ENCODE measurements at places on chromosomes 12 and 14.

DNA sequence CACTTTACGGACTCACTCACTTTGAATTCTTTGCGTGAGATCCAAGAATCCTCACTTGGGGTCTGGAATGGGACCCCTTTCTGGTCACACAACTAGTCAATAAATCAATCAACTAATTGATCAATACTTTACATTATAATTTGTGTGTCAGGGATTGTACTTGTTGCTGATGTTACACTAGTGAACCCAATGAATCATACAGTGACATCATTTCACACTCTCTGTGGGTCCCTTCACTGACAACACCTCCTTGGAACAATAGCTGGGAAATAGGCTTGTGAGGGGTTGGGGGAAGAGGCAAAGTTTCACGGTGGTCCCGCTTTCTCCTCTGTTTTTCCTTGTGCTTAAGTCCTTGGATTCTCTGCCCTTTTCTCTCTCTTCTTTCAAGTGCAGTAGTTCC, 35.0 kb downstream of the TPH2 start:
- DNase-seq, result no peak

GRCh38 chr14:51039252-51039651, 55.7 kb downstream of the TRIM9 start:
- DNase-seq, result no peak

DNA sequence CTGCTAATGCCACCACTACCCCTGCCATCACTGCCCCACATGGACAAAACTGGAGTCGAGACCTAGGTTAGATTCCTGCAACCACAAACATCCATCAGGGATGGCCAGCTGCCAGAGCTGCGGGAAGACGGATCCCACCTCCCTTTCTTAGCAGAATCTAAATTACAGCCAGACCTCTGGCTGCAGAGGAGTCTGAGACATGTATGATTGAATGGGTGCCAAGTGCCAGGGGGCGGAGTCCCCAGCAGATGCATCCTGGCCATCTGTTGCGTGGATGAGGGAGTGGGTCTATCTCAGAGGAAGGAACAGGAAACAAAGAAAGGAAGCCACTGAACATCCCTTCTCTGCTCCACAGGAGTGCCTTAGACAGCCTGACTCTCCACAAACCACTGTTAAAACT, 7.1 kb upstream of the OAS2 start:
- peak; percentile 24 for DNase-seq

GRCh38 chr12:32211066-32211899, 104.6 kb downstream of the BICD1 start:
- no peak for DNase-seq

DNA sequence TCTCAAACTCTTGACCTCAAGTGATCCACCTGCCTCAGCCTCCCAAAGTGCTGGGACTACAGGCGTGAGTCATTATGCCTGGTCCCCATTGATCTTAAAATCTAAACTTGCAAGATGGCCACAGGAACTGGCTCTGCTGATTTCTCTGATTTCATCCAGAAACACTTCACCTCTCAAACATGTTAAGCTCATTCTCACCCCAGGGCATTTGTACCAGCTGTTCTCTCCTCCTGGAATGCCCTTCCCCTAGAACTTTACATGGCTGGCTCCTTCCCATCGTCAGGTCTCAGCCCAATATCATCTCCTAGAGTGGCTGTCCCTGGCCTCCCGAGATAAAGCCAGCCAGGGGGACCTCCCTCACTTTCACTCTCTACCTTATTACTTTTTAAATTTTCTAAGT, 5.3 kb upstream of the LRTM2 start:
- DNase-seq, result no peak

DNA sequence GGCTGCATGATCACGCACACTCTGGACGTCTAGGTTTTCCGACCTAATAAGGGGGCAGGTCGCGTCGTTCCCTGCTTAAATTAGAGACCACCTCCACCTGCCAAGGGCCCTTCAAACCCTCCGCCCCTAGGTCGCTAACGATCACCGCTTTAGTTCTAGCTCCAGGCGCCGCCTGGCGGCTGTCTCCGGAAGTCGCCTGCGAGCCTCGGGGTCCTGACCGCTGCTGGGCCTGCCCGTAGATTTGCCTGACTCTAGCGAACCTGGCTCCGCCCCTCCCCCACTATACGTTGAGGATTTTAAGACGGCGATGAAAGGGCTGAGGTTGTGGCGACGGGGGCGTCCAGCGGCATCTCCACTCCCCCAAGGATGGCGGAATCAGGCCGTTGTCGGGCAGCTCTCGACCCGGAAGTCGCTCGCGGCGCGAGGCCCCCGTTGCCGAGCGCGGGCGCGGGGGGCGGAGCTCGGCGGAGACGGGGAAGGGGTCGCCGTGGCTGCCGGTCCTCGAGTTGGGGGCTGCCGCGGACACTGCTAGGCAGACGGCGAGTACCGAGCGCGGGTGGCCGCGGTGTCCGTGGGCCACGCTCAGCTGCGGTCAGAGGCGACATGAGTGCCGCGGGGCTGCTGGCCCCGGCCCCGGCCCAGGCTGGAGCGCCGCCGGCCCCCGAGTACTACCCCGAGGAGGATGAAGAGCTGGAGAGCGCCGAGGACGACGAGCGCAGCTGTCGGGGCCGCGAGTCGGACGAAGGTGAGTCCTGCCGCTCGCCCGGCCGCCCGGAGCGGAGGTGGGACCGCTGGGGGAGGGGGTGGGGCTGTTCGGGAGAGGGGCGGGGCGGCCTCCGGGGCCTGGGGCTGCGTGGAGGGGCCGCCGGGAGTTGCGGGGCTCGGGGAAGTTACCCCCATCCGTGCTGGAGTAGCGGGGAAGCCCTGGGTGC, at the start of gene SUDS3:
SUDS3 (plus strand) TSS at position 467 of the 932 bp plus-strand sequence; CDS start at position 604, 137 bp downstream.
- peak; percentile 72 for DNase-seq

DNA sequence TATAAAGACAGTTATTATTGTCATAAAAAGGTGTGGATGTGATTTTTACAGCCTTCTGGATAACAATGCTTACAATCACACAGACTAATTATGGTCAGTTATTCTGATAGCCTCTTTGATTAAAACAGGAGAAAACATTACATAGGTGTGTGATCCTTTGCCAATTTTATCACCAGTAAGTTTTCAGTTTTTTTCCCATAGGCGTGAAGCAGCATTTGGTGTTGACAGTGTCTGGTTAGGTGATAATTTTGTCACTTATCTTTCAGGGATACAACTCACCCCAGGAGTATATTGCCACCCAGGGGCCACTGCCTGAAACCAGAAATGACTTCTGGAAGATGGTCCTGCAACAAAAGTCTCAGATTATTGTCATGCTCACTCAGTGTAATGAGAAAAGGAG, 208.8 kb downstream of the EPS8 start:
- no peak for DNase-seq

DNA sequence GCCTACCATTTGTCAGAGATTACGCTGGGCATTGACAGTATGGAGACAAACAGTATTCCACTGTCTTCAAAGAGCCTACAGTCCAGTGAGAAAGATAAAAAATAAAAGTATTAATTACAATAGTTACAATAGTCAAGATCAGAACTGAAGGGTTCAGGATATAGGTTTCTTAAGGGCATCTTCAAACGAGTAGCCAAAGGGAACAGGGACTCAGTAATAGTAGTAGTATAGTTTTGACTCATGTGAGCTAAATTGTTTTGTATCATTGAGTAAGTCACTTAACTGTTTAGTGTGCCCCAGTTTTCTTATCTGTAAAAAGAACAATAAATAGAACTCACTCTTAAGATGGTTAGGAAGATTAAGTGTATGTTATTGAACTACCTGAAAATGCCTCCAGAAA, 123.6 kb downstream of the METTL25 start:
- no peak for DNase-seq

DNA sequence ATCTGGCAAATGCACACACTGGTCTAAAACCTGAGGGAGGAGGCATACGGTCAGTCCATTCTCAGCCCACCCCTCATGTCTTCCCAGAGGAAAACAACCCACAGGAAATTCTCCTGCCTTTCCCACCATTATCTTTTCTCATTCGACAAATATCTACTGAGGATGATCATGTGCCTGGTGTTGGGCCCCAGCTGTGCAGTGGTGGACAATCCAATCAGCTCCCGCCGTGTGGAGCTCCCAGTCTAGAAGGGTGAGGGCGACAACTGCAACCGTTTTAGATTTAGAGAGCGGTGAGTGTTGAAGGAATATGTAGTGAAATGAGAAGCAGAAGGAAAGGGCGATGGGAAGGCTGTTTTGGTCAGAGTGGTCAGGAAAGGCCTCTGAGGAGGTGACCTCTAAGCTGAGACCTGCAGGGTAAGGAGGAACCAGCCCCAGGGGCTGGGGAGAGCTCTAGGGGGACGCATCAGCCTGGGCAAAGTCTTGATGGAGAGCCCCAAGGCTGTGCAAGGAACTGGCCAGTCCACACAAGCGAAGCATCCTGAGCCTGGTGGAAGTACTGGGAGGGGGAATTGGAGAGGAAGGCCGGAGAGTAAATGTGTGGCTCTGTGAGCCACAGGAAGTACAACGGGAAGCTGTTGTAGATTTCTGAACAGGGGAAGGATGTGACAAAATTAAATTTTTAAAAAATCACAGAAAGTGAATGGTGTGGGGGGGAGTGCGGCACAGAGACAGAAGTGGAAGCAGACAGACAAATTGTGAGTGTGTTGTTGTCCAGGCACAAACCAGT, 192.8 kb downstream of the NTF3 start:
- no peak for DNase-seq

DNA sequence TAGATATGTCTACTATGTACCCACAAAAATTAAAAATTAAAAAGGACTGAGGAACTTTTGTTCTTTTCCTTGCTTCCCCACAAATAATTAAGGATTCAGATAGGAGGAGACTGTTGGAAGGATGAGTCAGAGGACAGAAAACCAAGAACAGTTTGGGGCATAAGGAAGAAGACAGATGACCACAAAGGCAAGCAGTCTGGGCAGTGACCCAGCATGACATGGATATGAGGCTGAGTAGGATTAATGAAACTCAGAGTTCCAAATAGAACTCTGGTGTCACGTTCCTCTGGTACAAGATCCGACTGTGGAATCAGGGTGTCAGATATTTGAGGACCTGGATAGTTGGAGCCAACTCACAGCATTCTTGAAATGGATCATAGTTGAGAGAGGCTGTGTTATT, 89.3 kb upstream of the SLC38A4 start:
- DNase-seq, result no peak

DNA sequence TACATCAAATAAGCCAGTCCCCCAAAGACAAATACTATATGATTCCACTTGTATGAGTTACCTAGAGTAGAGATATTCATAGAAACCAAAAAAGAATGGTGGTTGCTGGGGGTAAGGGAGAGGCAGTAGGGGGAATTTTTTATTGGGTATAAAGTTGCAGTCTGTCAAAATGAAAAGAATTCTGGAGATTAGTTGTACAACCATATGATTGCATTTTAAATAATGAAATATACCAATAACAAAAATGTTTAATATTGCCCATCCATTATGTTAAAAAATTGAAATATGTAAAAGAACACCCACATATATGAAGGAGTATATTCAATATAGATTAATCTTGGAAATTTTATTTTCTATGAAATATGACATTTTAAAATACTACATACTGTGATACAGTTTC, 1383.5 kb downstream of the FSCB start:
- no peak for DNase-seq

DNA sequence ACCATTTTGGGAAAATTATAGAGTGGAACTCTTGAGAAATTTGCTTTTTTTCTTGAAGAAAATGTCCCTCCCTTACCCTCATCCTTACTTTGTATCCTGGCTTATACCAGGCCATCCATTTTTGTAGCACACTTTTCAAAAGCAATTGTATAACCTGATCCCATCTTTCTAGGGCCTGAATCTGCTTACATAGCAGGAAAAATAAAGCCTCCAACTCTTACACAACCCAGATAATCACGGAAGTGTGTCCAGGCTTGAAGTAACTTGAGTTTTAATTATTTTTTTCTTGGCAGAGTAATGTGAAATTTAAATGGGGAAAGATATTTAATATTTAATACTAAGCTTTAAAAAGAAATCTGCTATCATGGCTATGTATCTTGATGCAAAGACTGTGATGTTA, 23.0 kb downstream of the SERPINA3 start:
- no peak for DNase-seq

GRCh38 chr12:119781804-119782203, 95.3 kb downstream of the CIT start:
- DNase-seq, result no peak

DNA sequence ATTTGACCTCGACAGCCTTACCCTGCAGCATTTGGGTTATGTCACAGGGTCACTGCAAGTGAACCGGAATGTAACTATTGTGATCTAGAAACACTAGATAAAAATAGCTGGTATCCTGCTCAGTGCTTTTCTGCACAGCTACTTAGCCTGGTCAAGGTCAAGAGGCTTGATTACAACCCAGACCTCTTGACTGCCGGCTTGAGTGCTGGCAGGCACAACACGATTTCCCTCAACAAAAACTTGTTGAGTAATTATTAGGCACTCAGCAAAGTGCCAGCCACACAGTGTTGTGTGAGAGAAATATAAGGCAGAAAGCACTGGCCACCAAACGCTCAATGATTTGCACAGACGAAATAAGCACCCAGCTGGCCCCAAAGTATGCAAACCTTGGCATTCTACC, 156.7 kb downstream of the NUAK1 start:
- DNase-seq, result no peak

GRCh38 chr12:2628401-2628800, 166.4 kb upstream of the FKBP4 start:
- no peak for DNase-seq

GRCh38 chr14:72518809-72519377, 375.0 kb downstream of the DPF3 start:
- peak; percentile 48 for DNase-seq

DNA sequence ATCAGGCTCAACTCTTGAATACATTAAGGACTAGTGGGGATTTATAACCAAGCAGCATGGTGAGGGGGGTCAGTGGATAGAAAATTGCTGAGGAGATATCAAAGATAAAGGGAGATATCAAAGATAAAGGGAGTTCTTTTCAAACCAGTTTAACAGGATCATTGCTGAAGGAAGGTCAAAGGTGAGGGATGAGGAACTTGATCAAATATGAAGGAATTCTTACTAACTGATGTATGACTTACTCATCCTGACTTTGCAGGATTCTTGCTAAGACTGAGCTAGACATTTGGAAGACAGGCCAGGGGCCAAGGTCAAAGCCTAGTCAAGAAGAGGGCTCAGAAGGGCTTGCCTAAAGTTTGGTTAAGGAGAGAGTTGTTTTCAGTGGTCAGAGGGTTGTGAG, 4.8 kb downstream of the ABHD4 start:
- DNase-seq, result no peak

- no peak for DNase-seq
These were observed 12.8 kb upstream of the BMAL2 start for GRCh38 chr12:27319848-27320247.

GRCh38 chr14:104421401-104421821, 158.2 kb upstream of the C14orf180 start:
- no peak for DNase-seq

DNA sequence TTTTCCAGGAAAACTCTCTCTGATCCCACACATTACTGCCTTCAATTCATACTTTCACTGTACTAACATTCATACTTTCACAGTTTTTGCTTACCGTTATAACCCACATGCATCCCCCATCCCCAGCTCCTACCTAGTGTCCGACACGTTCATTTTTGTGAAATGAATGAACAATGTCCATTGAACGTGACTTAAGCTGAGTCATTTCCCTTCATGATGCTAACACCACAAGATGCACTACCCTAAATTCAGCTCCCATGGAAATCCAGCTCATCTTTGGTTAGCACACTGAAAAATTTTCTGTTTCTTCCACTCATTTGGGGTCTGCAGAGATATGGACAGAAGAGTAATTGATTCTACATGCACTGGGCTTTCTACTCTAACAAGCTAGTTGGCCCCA, 84.7 kb downstream of the GALNT4 start:
- DNase-seq, result no peak
